Activated CD4-positive, alpha-beta T cell treated with anti-CD3 and anti-CD28 coated beads, Interleukin-2, amount 10 ng/mL, durations not matched to agents 7 days and 5 days (primary cell): ENCODE measurements at places on chromosomes 7 and 10. TPM values are rescaled to one million over a fixed set of nuclear protein-coding genes. Genes with fewer than 3 reads are reported as not detected.
A peak's percentile ranks its signal among the peaks of the same experiment; 100 is the strongest.

The AZGP1 gene
- not detected for total RNA-seq

The SPDYE6 gene
- not detected for total RNA-seq

The AFAP1L2 gene
- total RNA-seq = 1.1 TPM

The CCDC136 gene
- total RNA-seq = 6.8 TPM

The PLAC9 gene
- total RNA-seq = not detected

The ZNF365 gene
- total RNA-seq = 0.04 TPM

The NUTM2B gene
- 0.73 TPM for total RNA-seq

The SFTPD gene
- not detected for total RNA-seq

The UCN3 gene
- total RNA-seq = not detected

The DPYSL4 gene
- total RNA-seq = 1.2 TPM

The SHH gene
- not detected for total RNA-seq

GRCh38 chr7:25632616-25633015 lies 404.3 kb upstream of the NPVF start:
- H3K27me3 ChIP-seq = peaks cover 5% of the 10 kb centered on the region
- H3K4me3 ChIP-seq = no peak overlapping the region
- H3K4me1 ChIP-seq = no peaks in the 10 kb centered on the region
- no peak for DNase-seq
- H3K36me3 ChIP-seq = no peaks in the 10 kb centered on the region
- no peak overlapping the region for H3K27ac ChIP-seq

DNA sequence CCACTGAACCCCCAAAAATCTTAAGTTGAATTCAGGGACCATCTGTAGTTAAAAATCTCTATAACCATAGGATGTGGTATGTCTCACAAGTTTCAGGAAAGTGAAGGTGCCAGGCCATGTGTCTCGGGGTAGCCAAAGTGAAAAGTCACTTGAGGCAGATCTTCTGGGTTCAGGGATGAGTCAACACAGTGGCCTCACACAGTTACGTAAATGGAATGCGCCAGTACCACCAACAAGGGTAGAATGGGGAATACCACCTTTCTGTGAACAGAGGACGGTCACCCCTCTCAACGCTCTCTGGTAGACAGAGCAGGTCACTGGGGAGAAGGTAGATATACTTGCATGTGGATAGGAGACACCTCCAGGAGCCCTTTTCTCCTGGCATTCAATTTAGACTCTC lies 71.4 kb downstream of the ELMO1 start:
- no peak overlapping the region for H3K27ac ChIP-seq
- peaks cover 21% of the 10 kb centered on the region for H3K4me1 ChIP-seq
- H3K4me3 ChIP-seq = no peak overlapping the region
- no peaks in the 10 kb centered on the region for H3K27me3 ChIP-seq
- DNase-seq = no peak

- no peaks in the 10 kb centered on the region for H3K36me3 ChIP-seq
- H3K4me3 ChIP-seq = no peak overlapping the region
These were observed 223.9 kb downstream of the GPR158 start for GRCh38 chr10:25398680-25399079.

DNA sequence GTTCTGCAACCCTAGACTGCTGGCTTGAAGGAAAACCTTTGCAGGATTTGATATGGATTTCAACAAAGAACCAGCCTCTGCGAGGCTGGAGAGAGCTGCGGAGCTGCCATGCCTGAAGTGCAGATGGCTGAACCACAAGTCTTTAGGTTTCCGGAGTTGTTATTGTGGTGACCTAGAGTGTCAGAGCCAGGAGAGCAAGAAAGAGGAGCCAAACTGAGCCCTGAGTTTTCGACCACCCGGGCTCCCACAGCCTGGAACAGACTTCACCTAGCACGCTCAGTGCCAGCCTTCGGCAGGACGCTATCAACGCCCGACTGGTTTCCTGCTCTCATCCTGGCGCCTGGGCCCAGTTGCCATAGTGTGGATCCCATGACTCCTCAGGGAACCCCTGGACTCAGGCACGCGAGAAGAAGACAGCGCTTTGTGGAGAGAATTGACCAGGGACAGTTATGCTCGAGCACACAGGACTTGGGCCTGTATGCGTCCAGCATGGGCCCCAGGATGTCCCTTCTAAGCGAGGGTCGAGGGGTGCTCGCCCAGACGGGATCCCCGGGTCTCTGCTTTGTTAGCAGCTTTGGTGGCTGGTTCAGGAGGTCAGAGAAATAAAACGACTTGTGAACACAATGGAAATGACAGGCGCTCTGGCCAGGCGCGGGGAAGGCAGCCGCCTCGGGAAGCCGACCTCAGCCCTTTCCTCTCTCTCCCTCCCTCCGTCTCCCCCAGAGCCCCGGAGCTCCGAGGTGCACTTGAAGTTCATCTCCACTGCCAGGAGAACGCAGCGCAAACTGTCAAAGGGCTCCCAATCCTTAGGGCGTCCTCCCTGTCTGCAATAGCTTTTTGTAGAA lies 1.8 kb upstream of the GAD2 start:
- no peak overlapping the region for H3K27ac ChIP-seq
- H3K4me1 ChIP-seq = peaks cover 27% of the 10 kb centered on the region
- no peaks in the 10 kb centered on the region for H3K36me3 ChIP-seq

- H3K36me3 ChIP-seq = no peaks in the 10 kb centered on the region
- no peak overlapping the region for H3K27ac ChIP-seq
- no peaks in the 10 kb centered on the region for H3K27me3 ChIP-seq
- H3K4me1 ChIP-seq = no peaks in the 10 kb centered on the region
These were observed 63.6 kb upstream of the DKK1 start for GRCh38 chr10:52250510-52250909.

GRCh38 chr10:3272300-3272699 lies 99.7 kb upstream of the PITRM1 start:
- H3K36me3 ChIP-seq = no peaks in the 10 kb centered on the region
- H3K4me3 ChIP-seq = no peak overlapping the region
- H3K4me1 ChIP-seq = no peaks in the 10 kb centered on the region
- peaks cover 9% of the 10 kb centered on the region for H3K27me3 ChIP-seq
- no peak for DNase-seq
- H3K27ac ChIP-seq = no peak overlapping the region

- peaks cover 50% of the 10 kb centered on the region for H3K4me1 ChIP-seq
- H3K27me3 ChIP-seq = no peaks in the 10 kb centered on the region
- DNase-seq = peak; percentile 98
- H3K36me3 ChIP-seq = peaks cover 18% of the 10 kb centered on the region
- peak within 1 kb of the TSS; percentile 98 for H3K27ac ChIP-seq
These were observed at the start of gene RSBN1L for GRCh38 chr7:77696057-77696642. RSBN1L (plus strand) TSS chr7:77696459; CDS start chr7:77696470, 11 bp downstream.

DNA sequence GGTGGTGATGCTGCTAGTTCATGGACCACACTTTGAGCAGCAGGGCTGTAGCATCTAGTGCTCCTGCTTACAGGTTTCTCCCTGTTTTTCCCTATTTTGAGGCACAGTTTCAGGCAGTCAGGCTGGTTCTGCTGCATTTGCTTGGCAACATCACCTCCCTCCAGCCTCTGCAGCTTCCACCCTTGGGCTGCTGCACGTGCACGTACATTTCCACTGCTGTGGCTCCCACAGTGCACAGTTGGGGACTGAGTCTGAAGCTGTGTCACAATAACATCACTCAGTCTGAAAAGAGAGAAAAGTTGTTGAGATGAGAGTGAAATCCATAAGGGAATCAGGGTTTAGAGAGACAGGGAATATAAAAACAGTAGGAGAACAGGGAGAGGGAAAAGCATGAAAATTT lies 230.7 kb upstream of the FZD1 start:
- no peaks in the 10 kb centered on the region for H3K27me3 ChIP-seq
- no peak overlapping the region for H3K27ac ChIP-seq
- H3K4me3 ChIP-seq = no peak overlapping the region
- DNase-seq = no peak
- no peaks in the 10 kb centered on the region for H3K4me1 ChIP-seq
- H3K36me3 ChIP-seq = no peaks in the 10 kb centered on the region

DNA sequence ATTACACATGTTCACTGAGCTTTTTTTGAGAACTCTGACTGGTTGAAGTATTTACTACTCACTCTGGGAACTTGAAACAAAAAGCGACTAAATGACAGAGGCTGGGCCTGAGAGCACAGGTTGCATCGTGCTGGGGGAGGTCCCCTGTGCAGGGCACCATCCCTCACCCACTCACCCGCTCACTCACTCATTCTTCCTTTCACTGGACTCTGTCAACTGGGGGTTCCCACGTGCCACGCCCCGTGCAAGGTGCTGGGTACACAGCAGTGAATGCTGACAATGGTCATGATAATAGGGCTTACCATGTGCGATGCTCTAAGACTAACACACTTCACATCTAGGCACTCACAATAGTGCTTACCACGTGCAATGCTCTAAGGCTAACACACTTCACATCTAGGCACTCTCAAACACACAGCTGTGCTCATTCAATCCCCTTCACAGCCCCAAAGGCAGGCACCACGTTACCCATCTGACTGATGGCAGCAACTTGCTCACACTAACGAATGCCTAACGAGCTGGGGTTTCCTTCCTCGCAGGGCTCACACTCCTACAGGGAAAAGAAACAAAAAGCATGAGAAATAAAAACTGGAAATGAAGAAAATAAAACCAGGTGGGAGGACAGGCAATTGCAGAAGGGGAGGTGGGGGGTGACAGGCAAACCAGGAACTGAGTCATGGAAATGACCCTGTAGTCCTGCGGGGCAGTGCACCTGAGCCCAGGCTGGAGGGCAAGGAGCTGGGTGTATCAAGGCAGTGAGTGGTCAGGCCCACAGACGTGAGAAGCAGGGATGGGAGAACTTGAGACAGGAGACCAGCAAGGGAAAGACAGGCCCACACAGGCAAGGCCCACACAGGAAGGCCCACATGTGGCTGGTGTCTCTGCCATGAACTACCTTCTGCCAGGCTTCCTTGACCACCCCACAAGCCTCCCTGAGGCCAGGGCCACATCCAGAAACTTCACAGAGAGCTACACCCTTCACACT lies 147.0 kb upstream of the FAM20C start:
- H3K36me3 ChIP-seq = no peaks in the 10 kb centered on the region
- no peak overlapping the region for H3K27ac ChIP-seq
- no peaks in the 10 kb centered on the region for H3K4me1 ChIP-seq
- no peak overlapping the region for H3K4me3 ChIP-seq

GRCh38 chr7:81308643-81309322 lies 389.9 kb upstream of the SEMA3C start:
- no peak for DNase-seq
- H3K36me3 ChIP-seq = no peaks in the 10 kb centered on the region
- no peak overlapping the region for H3K27ac ChIP-seq
- H3K27me3 ChIP-seq = no peaks in the 10 kb centered on the region
- H3K4me3 ChIP-seq = no peak overlapping the region
